SW480 (cell line): ENCODE measurements at places on chromosomes 12 and 14.

DNA sequence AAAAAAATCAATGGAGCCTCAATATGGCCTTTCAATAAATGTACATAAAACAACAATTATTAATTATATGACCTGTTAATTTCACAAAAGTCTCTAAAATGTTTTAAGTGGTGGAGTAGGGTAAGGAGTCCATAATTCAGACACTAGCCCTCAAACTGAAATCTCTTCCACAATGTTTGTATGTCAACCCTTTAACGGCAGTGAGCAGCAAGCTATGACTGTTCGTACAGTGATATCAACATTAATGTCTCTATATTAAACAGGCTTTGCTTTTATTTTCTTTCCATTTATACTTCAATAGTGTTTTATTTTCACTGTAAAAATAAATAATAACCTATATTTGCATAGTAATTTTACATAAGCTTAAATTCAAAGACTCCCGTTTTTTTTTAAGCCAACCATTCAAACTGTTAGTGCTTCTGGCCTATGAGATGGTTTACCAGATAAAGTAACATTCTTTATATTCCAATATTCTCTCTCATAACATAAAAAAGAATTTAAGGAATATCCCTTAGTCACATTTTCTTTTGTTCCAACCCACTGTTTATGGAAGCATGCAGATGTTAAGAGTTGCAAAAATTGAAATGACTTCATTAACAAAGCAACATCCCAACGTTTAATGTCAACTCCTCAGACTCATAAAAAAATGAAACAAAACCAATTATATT is 2.3 kb downstream of the CDK17 start:
- DNase-seq = no peak

- no peak for DNase-seq
Measured at GRCh38 chr14:38074754-38075153, 132.9 kb upstream of the SSTR1 start.

- no peak for DNase-seq
Measured at GRCh38 chr12:82818271-82819035, 131.7 kb downstream of the TMTC2 start.

DNA sequence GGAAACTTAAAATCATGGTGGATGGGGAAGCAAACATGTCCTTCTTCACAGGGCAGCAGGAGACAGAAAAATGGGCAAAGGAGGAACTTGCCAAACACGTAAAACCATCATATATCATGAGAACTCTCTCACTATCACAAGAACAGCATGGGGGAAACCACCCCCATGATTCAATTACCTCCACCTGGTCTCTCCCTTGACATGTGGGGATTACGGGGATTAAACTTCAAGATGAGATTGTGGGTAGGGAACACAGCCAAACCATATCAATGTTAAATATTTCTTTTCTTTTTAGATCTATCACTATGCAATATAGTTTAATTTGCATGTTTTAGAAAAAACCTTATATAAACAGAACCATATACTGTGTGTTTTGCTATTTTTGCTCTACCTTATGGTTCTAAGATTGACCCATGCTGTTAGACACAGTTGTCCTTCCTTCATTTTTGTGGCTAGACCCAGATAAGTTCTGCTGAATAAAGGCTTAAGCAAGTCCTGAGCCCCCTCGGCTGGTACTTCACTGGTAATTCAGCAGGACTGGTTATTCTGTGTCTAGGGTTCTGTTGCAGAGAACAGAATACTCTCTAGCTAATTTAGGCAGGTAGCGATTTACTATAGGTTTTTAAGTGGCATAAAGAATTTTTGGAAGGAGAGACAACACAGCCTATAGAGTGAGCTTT is 253.7 kb upstream of the HMGA2 start:
- no peak for DNase-seq

DNA sequence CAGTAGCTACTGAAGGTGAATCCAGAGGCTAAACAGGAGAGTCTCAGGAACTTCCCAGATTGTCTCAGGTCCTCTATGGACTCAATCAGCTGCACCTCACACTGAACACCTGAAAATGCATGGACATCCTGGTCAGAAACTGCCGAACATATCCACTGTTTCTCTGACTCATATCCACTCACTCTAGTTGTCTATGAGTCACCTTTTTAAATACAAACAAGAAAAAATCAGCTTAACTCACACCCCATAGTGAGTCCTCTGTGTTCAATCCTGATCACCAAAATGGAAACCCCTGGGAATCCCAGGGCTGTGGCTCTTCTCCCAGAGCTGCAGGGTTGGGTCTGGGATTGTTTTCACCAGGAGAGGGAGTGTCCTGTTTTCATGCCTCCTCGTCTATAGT is 556.7 kb downstream of the TMEM121 start:
- DNase-seq = no peak

- no peak for DNase-seq
Measured at GRCh38 chr14:23127861-23128260, 8.8 kb upstream of the CEBPE start.

- DNase-seq = no peak
Measured at GRCh38 chr12:64385468-64385867, 5.1 kb downstream of the C12orf56 start.

DNA sequence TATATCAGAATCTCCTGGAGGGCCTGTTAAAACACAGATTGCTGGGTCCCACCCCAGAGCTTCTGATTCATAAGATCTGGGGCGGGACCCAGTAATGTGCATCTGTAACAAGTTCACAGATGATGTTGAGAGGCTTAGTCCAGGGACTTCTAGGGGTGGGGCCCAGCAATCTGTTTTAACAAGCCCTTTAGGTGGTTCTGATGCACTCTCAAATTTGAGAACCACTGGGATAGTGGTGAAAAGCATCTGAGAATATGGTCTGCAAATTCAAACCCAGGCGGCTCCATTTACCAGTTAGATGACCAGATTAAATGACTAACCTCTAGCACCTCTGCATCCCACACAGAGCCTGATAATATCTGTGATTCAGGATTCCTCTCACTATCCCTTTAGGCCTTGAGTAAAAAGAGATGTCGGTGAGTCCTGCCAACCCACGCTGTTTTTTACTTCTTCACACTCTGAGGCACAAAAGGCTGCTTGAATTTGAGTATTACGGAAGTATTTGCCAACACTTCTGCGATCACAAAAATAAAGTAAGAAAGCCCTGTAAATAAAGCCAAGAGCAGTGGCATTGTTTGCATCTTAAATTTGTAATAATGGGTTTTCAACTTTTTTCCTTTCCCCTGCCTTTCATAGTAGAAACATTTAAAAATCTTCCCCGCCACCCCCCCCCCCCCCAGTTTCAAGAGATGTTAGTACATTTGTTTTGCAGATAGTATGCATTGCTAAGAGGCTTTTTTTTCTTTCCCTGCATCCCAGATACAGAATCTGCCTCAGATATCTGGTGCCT is 1.8 kb upstream of the FRS2 start:
- DNase-seq = no peak

GRCh38 chr12:42638697-42639096 is 49.2 kb upstream of the PRICKLE1 start:
- DNase-seq = no peak

DNA sequence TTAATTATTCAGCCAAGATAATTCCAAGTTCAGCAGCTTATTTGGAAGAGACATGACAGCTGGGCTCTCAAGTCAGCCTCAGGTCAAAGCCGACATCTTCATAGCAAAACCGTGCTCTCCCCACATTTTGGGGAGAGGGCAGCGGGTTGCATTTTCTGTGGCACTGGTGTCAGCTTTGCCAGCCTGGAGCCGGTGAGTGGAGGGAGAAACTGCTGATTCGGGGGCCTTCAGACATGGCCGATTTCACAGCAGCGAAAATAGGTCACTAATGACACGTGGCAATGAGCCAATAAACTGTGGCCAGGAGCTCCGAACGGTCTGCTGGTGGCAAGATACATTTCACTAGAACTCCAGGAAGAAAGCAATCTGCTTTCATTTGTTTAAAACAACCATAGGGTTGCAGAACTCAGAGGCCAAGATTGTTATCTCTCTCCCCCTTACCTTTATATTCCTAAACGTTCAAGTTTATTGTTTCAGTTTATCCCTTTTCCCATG is 173.2 kb downstream of the CAND1 start:
- DNase-seq = no peak

- DNase-seq = no peak
Measured at GRCh38 chr12:32134101-32134888, 27.6 kb downstream of the BICD1 start.

- no peak for DNase-seq
Measured at GRCh38 chr14:50964683-50965390, 20.6 kb upstream of the PYGL start.

DNA sequence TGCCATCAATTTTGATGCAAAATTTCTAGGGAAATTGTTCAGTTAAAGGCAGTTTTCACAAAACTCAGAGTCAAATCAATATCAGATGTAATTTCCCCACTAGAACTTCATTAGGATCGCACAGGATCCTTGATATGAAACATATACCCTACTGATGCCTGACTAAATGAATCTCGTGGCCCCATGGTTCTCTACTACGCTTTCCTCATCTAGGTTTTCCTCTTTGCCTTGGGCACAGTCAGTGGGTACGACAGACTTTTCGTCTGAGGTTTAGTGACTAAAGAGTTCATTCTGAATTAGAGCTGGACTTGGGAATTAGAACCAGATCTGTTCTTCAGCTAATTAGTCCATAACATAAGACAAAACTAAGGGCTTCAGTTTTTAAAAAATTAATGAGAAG is 42.5 kb upstream of the GNPNAT1 start:
- no peak for DNase-seq
